ENCODE measurements at places on chromosomes 12 and 14.

- DNase-seq, result no peak
Measured at GRCh38 chr12:95073698-95074520, 491 bp upstream of the NR2C1 start.

DNA sequence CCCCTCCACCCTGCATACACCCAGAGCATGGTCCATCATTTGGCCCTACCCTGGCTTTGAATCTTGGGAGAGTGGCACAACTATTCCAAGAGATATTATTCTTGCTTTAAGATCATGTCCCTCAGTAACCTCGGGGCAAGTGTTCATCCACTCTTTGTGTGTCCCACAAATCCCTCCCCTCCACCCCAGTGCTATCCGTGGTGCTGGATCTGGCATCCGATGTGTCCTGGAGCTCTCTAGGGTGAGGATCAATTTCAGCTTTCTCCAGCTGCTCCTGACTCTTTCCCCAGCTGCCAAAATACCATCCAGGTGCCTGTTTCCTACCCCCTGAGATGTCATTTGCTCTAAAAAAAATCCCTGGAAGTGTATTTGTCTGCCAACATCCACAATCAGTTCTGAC lies 64.8 kb upstream of the CMKLR1 start:
- no peak for DNase-seq

GRCh38 chr14:67166450-67166853 lies 22.8 kb upstream of the GARIN2 start:
- no peak for DNase-seq

DNA sequence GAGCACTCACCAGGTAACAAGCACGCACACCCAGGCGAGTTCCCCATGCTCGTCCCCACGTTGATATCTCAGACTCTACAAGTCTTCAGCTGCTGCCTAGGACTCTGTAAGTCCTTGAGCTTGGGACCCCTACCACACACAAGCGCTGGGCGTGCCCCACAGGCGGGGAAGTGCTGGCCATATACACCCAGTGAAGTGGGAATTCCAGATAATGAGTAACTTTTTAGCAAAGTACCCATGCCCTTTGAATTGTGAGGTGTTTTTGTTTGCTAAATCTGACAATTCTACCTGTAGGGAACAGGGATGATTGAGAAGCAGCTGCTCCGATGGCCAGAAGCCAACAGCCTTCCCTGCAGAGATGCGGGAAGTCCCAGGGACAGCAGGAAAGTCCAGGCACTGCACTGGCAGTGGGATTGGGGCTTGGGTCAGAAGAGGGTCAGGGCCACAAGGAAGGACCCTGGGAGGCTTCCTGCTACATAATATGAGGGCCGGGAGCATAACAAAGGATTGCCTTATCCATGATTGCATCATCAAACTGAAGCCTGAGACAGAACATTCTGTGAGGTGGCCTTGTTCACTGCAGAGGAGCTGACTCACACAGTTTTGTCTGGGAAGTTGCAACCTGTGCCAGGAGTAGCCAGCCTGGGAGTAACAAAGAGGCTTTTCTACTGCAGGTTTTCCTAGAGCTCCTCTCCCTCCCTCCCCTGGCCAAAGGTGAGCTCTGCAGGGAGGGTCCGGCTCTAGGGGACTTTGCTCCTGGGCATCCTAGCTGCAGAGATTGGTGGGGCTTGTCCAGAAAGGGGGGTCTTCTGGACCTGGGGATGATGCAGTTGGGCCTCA lies 13.2 kb upstream of the SERPINA3 start:
- DNase-seq, result peak; percentile 23

DNA sequence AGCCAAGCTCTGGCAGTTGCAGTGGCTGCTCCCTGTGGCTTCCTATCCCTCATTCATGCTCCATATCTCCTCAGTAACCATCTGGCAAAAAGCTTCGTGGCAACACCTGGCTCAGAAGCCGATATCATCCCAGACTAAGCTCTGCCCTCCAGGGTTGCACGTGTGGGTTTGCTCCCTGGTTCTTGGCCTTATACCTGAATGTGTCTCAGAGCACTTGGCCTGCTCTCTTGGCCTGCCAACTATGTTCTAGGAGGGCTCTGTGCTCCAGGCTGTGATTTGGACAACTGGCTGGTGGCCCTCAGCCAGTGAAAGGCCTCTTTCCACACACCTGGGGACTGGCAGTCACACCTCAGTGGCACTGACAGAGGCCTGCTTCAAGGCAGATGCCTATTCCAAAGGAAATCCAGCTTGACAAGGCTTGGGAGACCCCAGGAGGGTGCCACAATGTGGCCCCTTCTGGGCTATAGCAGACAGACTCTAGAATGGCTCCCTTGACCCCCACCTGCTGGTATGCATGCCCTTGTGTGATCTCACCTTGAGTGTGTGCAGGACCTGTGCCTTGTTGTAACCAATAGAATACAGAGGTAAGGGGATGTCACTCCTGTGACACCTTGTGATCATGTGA lies 10.5 kb downstream of the PLD4 start:
- no peak for DNase-seq

- no peak for DNase-seq
Measured at GRCh38 chr12:114395755-114396152, 10.2 kb downstream of the TBX5 start.

GRCh38 chr12:88202500-88202899 lies 60.4 kb downstream of the TMTC3 start:
- no peak for DNase-seq

GRCh38 chr14:94469261-94469660 lies 6.7 kb downstream of the SERPINA9 start:
- no peak for DNase-seq

DNA sequence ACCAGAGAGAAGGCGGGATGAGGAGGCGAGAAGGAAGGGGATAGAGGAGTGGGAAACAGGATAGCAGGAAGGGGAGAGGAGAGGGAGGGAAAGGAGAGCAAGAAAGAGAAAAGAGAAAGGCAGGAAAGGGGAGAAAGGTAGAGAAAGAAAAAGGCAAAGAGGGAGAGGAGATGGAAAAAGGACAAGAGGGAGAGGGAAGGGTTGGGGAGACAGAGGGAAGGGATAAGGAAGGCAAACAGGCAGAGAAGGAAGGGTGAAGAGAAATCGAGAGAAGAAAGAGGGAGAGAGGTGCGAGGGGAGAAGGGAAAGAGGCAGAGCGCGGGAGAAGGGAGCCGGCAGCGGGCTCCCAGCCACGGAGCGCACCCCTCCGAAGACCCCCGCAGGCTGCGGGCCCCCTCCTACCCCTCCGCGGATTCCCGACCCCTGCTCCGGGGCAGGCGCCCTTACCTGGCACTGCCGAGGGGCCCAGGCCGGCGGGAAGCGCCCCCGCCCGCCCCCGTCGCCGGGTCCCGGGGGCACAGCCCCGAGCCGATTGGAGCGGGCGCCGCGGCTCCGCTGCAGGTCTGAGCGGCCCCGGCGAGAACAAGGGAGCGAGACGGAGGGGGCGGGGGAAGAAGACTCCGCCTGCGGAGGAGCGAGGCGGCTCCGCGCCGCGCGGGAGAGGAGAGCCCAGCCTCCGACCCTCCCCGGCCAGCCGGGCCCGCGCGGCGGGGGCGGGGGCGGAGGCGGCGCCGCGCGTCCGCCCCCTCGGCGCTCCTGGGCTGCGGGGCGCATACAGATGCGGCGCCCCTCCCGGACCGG lies at the start of gene CDH24:
TSS of gene CDH24 (minus strand) at position 565 of the 801 bp plus-strand sequence. CDS start 1,787 bp downstream, outside the sequence.
- DNase-seq, result peak; percentile 83
